ENCODE measurements at places on chromosomes 4 and X.

GRCh38 chr4:145565328-145565727 is 53.9 kb upstream of the MMAA start:
- no peak for DNase-seq

DNA sequence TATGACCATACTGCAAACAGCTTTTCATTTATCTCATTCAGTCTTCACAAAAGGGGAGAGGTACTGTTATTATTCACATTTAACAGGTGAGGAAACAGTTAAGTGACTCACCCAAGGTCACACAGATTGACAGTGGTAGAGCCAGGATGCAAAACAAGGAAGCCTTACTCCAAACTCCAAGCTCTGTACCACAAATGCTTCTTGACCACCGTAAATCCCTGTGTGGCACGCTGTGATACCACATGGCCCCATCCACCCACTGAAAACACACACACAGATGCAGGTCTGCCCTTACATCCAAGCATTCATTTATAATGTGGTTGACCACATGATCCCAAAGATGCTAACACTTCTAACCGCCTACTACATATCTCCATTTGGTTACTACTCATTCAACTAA is 129.5 kb downstream of the TSPAN5 start:
- DNase-seq: no peak

- no peak for DNase-seq
These were observed 68.7 kb downstream of the SORCS2 start for GRCh38 chr4:7261087-7261486.

DNA sequence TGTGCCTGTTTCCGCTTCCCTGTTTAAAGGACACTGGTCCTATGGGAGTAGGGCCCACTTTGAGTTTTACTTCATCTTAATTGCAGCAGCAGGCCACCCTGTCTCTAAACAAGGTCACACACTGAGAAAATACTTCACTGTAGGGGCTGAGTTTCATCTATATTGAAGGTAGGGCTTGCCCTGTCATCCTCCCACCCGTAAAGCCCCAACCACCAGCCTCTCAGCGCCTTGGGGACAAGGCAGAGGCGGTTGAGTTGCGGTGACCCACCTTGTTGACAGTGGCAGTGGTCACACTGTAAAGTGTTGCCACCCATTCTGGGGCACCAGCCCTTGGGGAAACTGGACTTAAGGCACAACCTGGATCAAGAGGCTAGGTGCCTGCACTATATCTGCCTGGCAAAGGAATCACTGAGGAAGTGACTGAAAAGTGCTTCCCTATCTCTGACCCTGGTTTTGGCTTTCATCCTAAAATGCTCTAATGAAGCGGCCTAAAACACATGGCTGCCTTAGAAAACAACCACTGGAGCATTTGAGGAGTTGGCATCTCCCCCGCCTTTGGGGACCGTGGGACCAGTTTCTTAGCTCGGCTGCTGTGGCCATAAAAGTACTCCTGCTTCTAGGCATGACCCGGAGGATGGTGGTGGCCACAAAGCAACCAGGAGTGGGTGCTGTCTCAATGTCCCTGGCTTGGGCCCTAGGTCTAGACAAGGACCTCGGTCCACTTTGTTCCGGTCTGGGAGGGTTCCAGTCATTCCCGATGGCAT is 7.8 kb upstream of the WDR1 start:
- no peak for DNase-seq

- no peak for DNase-seq
These were observed 51.7 kb downstream of the ADGRG2 start for GRCh38 chrX:19070555-19070994.

GRCh38 chrX:81377329-81377728 is 175.4 kb downstream of the SH3BGRL start:
- DNase-seq: no peak

- no peak for DNase-seq
These were observed 9.4 kb downstream of the GPRIN3 start for GRCh38 chr4:89298155-89298554.

GRCh38 chr4:16337936-16338335 is 111.7 kb upstream of the TAPT1 start:
- no peak for DNase-seq

GRCh38 chrX:78102091-78102490 is 2.0 kb upstream of the PGK1 start:
- DNase-seq: no peak

DNA sequence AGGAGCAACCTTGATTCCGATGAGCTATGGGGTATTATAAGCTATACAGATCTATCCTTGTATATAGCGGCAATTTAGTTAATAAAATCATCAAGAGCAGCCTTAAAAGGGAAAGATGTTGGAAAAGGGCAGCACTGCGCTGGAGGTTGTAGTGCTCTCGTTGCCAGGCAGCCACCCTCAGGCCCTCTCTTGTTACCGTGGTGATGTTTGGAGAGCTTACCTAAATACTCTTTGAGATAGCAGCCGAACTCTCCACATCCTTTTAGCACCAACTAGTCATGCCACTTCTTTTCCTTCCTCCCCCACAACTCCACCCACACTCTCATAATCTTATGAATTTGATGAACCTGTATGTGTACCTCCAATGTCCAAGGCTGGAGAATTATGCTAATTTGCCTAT is 3.8 kb upstream of the RADX start:
- DNase-seq: no peak

- no peak for DNase-seq
These were observed 101.0 kb downstream of the PAPSS1 start for GRCh38 chr4:107619066-107619465.

- no peak for DNase-seq
These were observed 206.6 kb downstream of the SPRY1 start for GRCh38 chr4:123603165-123603564.

DNA sequence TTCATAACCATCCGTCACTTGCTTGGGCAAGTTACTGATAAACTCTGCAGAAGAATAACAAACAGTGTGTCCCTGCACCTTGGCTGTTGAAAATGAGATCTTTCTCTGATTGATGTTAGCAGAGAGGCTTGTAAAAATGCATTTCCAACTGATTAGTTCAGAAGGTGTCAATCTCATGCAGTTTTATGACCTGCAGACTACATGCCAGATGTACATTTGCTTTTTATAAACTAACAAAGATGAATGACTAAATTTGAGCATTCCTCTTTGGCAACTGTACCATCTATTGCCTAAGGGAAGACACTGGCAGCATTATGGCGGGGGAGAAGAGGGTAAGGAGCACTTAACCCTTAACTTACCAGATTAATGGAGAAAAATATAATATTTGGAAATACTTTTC is 192.8 kb downstream of the DCTD start:
- no peak for DNase-seq

GRCh38 chrX:38864165-38864564 is 62.9 kb downstream of the MID1IP1 start:
- no peak for DNase-seq

DNA sequence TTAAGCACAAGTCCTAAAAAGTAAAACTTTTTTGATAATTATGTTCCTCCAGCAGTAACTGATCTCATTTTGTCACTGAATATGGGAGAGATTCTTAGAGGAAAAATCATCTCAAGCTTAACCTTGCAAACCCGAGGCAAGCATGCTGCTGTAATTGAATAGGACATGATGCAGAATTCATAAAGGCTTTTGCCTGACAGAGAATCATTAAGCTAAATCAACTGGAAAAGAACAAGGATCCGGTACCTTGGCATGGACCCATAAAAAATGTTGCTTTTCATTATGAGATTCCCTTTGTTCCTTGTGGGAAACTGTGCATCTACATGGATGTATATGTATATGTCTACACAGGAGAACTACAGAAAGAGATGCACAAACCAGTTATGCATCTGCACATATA is 149.1 kb downstream of the PAPSS1 start:
- no peak for DNase-seq

DNA sequence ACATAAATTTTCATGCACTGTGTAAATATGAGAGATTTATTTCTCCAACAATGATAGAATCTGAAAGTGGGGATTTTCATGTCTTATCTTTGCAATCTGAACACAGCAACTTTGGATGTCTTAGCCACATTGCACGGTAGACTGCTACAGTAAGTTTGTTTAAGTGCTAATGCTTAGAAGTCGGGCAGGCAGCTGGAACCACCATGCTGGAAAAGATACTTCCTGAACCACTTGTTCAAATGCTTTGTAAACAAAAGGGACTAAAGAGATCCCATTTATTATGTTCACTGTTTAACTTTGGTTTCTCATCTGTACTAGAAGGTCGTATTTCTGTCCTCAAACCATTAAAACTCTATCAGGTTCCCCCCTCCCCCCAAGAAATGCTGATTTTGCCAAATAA is 555.9 kb upstream of the DIPK2B start:
- no peak for DNase-seq

- no peak for DNase-seq
These were observed 288.0 kb upstream of the SFRP2 start for GRCh38 chr4:154076921-154077320.

DNA sequence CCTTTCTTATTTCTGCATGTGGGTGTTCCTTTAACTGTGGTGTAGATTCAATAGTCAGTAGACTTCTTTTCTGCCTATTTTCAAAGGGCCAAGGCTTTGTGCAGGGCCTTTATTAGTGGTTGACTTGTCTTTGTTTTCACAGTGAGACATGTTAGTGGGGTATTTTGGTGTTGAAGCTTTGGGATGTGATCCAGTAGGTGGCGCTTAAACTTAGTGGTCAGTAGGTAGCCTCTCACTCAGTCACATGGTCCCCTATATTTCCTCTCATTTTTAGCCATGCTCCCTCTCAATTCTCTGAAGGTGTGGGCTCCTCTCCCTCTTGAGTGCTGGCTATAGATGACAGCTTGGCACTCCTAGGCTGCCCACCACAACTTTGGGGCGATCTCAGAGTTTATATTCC is 23.4 kb upstream of the SLC10A7 start:
- DNase-seq: no peak

DNA sequence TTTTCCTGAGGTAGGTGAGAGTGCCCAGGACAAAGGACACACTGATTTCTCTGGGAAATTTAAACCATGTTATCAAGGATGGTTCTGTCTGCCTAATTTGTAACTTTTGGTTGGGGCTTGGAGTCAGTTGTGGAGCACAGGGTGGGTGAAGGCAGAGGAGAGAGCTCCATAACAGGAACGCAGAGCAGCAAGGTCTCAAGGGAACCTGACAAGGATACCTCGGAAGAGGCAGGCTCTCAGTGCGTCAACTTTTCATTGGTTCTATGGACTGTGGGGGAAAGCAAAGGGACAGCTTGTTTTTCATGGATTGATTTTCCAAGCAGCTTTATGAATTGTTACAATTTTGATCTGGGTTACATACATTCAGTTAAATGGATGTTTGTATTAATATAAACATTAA is 110.4 kb downstream of the SLIT2 start:
- DNase-seq: no peak

DNA sequence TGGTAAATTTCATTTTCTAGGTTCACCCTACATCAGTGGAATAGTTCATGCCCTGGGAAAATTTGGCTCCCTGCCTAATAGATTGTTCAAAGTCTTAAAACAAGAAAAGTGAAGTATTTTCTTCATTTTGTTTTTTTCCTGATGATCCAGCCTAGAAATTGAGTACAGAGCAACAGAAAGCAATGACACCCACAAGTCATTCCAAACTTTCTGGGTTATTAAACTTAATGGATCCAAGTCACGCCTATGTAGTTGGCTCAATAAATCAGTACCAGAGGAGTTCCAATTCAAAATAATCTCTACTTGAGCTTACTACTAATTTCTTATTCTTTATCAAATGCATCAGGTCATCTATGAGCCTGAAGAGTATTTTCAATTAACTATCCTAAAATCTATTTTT is 937.6 kb upstream of the SLIT2 start:
- no peak for DNase-seq

DNA sequence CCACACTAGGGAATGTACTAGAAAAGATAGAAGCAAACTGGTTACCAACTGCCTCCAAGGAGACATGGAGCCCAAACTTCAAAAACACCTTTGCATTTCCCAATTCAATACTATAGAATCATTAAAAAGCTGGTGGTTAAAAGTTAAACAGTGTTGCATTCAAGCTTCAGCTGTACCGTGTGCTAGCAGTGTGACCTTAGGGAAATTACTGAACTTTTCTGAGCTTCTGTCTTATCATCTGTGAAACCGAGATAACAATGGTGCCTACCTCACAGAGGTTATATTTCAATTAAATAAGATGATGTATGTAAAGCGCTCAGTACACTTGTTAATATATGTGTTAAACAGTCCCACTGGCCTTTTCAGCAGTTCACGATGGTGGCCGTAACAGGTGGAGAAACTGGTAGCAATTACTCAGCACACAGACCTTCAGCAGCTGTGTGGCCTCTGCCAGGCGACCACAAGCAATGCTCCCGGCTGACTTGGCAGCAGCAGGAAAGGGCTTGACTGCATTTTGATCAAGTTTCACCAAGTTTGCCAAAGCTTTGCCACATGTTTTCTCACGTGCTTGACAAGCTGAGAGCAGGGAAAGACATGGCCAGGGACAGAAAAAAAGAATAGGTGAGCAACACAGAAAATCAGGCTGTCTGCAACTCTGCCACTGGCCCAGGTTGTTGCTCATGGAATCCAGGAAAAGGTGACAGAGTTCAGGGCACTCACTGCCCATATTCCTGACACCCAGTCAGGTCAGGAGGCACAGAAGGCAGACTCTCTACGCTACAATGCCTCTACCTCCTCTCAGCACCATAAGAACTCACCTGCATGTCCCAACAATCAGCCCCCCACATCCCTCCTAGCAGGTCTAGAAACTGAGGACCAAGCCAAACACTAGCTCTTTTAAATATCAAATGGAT is 72.1 kb downstream of the PARM1 start:
- no peak for DNase-seq

DNA sequence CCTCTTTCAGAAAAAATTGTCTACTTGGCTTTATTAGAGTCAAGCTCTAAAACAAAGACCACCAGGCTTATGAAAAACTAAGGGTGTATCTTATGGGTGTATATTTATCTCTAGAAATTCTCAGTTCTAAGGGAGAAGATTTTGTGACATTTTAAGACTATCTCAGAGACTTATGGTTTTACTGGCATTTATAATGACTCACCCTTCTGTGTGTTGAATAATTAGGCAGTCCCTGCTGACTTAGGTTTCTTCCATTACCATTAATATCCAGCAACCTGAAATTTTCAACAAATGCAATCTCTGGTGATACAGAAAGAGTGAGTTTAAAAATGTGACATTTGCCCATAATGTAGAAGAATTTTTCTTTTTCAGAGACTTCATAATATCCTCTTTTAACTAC is 1015.0 kb upstream of the AGA start:
- no peak for DNase-seq

DNA sequence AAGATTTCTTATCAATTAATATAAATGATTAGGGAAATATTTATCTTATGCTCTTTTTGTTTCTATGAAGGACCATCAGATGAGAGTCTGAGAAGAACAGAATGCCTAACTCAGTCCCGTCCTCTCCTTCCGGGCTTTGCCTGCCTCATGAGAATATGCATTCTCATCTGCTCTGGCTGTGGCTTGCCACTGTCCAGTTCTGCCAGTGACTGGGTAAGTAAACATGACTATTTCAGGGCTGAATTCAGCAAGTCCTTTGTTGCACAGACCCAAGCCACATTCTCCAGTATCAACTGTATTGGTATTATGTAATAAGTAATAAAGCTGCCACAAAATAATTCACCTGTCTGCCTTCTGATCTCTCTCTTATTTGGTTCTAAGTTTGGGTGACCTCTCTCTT is 110.7 kb downstream of the WDFY3 start:
- DNase-seq: no peak

GRCh38 chr4:176792326-176793059 is at the start of gene VEGFC:
Gene VEGFC, minus strand, starts transcription at chr4:176792922. Its CDS starts 611 bp downstream, at chr4:176792311.
- DNase-seq: no peak
